ENCODE measurements at places on chromosomes 2 and 18. TPM values are rescaled to one million over a fixed set of nuclear protein-coding genes. Genes with fewer than 3 reads are reported as not detected.

The EML6 gene
- total RNA-seq: 1.8 TPM

The TACR1 gene
- total RNA-seq: under 0.01 TPM

The IL36A gene
- total RNA-seq: not detected

The HOXD12 gene
- total RNA-seq: not detected

The XIRP2 gene
- not detected for total RNA-seq

The ASB3 gene
- total RNA-seq: 23.3 TPM

The AAMP gene
- 133 TPM for total RNA-seq

The GNAL gene
- total RNA-seq: 0.65 TPM

The KCNK3 gene
- total RNA-seq: 0.28 TPM

The CYBRD1 gene
- 340 TPM for total RNA-seq

The GREB1L gene
- total RNA-seq: not detected

The TSN gene
- 30.9 TPM for total RNA-seq

The GPAT2 gene
- 2.3 TPM for total RNA-seq

The ZNF521 gene
- total RNA-seq: 25.0 TPM

The NCK2 gene
- 25.6 TPM for total RNA-seq

The NEURL3 gene
- total RNA-seq: not detected

The LYPD6B gene
- 2.0 TPM for total RNA-seq

The ANTXR1 gene
- total RNA-seq: 262 TPM

The SCYGR7 gene
- total RNA-seq: not detected

The SLC16A14 gene
- total RNA-seq: 4.1 TPM

The TCF7L1 gene
- total RNA-seq: 1.00 TPM

The ZAP70 gene
- total RNA-seq: not detected

The OTOF gene
- 0.14 TPM for total RNA-seq

The SETBP1 gene
- total RNA-seq: 2.8 TPM

The OXER1 gene
- total RNA-seq: under 0.01 TPM

The POTEC gene
- under 0.01 TPM for total RNA-seq

The KCNE4 gene
- total RNA-seq: 43.9 TPM

The OTX1 gene
- total RNA-seq: 0.14 TPM

Measured in smooth muscle cell of bladder (primary cell).